ENCODE measurements at places on chromosomes 7 and 10.
A peak's percentile ranks its signal among the peaks of the same experiment; 100 is the strongest.

GRCh38 chr7:35581605-35582210 lies 113.2 kb downstream of the HERPUD2 start:
- no peak for DNase-seq

DNA sequence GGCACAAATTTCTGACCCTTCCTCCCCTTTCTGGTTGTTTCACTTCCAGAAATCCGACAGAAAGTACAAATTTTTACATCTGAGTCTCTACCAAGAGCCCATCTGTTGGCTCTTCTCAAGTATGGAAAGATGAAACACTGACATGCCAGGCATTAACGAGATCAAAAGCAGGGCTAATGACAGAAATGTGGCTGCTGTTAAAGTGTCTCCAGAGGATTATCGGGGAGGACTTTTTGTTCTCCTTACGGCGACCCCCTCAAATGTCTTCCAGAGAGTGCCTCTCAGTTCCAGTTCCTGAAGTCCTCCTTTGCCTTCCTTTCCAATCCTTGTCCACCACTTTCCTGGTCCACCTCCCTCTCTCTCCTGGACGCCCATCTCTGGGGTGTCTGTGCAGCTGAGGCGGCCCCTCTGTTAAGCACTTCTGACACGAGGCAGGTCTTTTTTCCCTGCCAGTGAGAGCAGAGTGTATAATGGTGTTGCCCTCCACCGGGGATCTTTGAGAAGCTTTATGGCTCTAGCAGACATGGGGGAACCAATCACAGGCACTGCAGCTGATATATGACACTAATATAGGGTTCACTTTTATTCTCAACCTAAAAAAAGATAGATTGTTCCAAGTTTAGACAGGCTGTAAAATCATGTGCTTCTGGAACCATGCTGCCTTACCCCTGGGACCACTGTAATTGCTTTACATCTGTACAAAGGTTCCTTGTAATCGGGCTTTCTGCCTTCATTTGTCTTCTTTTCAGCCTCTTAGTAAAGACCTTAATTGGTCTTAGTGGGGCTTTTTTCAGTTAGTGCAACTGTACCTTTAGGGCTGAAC lies 757.1 kb downstream of the AUTS2 start:
- DNase-seq: no peak

GRCh38 chr10:623014-623413 lies 66.5 kb downstream of the DIP2C start:
- no peak for DNase-seq

DNA sequence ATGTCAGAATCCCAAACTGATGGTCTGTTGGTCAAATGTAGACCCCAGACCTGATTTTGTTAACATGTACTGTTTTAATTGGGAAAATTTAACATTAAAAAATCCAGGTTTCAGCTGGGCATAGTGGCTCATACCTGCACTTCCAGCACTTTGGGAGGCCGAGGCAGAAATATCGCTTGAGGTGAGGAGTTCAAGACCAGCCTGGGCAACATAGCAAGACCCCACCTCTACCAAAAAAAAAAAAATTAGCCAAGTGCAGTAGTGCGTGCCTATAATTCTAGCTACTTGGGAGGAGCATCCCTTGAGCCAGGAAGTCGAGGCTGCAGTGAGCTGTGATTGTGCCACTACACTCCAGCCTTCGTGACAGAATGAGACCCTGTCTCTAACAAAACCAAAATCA lies 15.9 kb upstream of the CAMK2G start:
- no peak for DNase-seq

DNA sequence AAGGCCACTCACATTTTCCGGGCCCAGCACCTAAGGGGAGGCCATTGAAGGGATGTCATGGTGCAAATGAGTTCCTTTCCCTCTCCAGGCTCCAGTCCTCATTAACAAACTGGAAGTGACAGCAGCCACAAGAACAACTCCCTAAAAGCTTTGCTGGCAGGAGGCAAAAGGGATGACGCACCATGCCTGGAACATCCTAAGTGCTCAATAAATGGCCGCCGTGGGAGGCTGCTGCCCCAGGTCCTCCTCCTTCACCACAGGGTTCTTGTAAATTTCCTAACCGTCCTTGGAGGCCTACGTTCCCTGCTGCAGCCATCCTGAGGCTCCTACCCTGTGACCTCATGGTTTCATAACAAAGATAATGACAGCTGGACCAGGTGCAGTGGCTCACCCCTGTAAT lies 41.3 kb upstream of the CAMK1D start:
- DNase-seq: peak; percentile 12

DNA sequence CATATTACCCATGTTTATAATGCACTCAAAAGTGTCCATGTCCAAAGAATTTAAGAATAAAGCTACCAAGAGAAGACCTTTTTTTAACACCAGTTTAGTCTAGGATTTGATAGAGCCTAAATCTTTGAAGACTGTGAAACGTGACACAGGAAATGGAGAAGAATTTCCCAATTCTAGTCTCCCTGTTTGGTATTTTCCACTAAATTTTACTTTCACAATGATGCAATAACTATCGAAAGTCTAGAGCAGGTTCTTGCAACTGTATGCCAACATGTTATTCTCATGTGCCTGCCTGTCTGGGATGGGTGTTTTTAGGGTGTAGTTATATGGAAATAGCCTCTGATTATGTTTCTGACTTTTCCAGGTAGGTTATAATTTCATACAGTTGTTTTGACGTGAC lies 6.9 kb upstream of the MXI1 start:
- DNase-seq: no peak

- no peak for DNase-seq
Measured at GRCh38 chr7:50628434-50629084, 63.4 kb upstream of the DDC start.

DNA sequence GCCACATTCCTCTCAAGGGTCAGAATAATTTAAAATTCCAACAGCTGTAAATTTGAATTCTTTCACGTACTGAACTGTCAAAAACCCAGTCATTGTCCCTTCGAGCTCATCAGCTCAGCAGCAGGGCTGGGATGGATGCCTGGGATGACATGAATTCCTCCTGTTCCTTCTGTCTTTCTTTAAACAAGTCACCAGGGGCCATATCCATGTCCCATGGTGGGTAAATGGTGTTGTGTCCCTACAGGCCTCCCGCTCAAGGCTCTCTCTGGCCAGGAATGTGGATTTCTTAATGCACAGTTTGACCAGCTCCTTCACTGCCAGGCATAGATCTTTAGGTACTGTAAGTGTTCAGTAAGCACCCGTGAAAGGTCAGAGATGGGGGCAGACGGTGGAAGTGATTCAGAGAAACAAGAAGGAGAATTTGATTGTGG lies 13.8 kb upstream of the TECPR1 start:
- no peak for DNase-seq

DNA sequence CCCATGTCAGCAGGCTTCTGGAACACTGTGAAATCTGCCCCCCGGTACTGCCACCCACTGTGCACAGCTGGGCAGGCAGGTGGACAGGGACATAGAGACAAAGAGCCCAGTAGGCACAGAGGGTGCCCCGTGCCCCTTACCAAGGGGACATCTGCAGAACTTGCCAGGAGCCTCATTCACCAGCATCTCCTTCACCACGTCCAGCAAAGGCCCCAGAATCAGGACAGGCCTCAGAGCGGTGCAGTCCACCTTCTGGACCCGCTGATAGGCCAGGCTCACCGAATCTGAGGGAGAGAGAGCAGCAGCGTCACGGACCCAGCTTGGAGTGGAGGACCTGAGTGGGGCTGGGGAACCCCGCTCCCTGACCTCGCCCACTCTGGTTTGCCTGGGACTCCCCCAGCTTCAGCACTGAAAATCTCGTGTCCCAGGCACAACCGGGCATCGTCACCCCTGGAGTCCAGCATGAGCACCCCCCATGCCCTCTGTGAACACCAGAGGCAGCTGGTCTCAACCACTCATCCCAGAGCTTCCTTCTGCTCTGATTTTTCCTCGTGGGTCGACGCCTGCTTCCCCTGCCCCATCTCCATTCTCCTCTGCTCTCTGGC lies 130.1 kb downstream of the DLG5 start:
- no peak for DNase-seq

GRCh38 chr7:11768263-11768662 lies 63.7 kb downstream of the THSD7A start:
- DNase-seq: no peak

DNA sequence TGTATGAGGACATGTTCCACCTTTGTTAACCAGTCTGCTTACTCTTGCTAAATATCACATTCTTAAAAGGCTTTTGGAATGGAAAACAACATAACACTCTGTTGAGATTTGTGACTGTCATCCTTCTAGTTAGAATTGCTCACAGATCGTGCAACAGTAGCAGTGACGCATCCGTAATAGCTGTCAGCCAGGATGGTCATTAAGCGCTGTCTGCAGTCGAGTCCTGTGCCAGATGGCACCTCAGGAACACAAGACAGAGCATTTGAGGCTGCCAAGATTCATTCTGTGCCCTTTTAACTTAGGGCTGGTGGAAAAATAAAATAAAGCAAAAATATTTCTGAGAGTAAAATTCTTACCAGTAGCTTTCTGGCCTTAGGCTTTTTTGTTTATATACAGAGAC lies 348.6 kb downstream of the ANKRD7 start:
- no peak for DNase-seq

DNA sequence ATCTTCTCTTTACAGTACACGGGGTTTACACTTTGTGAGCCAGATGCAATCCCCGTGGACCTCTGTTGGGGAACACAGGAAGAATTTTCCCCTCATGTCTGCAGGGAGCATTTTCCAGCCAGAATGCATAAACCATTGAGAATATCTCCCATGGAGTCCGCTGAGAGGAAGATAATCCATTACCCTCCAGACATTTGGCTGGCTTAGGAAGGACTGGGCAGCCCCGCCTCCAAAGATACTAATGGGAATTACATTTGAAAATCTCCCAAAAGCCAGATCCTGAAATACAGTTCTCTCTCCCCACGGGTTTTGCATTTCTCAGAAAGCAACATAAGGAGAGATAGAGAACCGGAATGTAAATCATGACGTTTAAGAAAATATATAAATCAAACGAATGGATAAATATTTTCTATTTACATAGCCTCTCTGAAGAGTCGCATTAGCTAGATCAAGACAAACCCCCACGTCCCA lies 53.5 kb downstream of the TRIL start:
- DNase-seq: no peak
